ENCODE measurements at places on chromosomes 2 and 18.

DNA sequence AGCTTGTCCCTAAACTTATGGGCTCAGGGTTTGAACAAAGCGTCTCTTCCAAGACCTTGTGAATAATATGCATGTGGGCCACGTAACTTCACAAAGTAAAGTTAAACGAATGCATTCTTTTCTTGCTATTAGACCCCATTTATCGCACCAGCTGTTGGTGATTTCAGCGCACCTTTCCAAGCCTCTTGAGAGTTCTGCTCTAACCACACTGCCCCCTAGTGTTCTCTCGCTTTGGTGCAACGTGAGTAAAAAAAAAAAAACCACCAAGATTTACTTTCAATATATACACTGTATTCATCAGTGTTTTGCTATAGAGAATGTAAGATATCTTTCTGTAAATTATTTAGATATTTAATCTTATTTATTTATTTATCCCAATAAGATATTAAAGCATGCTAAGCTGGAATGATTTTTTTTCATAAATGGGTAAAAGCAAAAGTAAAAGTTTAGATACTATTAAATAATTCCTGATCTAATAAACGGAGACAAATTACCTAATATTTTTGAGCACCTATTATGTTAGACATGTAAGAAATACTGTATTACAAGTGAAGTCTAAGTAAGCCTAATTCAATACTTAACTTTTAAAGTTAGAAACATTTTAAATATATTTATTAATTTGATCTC, 459.5 kb downstream of the DLGAP1 start:
- peak; percentile 43 for DNase-seq

GRCh38 chr2:66582104-66582986, 147.4 kb downstream of the MEIS1 start:
- no peak for DNase-seq

- no peak for DNase-seq
Observed at GRCh38 chr2:221895366-221896121, 323.4 kb upstream of the EPHA4 start.

- DNase-seq: no peak
Observed at GRCh38 chr2:182767578-182767977, 51.5 kb downstream of the DNAJC10 start.

DNA sequence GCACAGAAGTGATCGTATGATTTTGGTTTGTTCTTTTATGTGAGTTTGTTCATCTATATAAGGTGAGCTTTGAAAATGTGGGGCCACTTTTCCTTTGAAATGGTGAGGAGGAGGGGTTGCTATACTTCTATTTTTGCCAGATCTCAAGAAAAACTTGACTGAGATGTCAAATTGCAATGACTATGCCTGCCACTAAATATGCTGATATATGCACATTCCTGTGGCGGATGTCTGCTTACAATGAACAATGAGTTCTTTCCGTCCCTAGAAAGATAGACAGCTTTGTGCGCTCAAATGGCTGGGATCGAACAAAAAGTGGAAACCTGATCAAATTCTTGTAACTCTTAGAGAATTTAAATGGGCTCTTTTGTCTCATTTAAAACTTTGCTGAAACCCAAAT, 28.7 kb downstream of the MYT1L start:
- no peak for DNase-seq

- no peak for DNase-seq
Observed at GRCh38 chr2:71674158-71674851, 220.9 kb downstream of the DYSF start.

DNA sequence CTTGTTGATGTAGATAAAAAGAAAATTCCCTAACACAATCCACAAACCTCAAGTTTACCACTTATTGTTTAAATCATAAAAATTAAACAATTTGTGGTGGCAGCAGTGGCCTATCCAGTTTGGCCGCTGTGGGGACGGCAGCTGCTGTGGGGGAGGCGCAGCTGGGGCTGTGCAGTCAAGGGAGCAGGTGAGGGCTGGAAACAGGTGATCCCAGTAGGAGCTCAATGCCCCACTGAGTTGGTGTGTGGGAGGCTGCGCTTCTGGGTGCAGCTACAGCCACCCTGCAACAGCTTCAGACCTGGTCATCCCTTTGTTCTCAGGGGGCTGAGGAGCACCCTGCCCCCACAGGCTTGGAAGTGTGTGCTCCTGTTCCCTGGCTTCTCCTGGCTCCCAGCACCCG, 266.0 kb upstream of the FSIP2 start:
- DNase-seq: no peak

- DNase-seq: no peak
Observed at GRCh38 chr2:21500401-21500945, 376.7 kb downstream of the TDRD15 start.

- no peak for DNase-seq
Observed at GRCh38 chr2:64574871-64575270, 50.7 kb downstream of the AFTPH start.

DNA sequence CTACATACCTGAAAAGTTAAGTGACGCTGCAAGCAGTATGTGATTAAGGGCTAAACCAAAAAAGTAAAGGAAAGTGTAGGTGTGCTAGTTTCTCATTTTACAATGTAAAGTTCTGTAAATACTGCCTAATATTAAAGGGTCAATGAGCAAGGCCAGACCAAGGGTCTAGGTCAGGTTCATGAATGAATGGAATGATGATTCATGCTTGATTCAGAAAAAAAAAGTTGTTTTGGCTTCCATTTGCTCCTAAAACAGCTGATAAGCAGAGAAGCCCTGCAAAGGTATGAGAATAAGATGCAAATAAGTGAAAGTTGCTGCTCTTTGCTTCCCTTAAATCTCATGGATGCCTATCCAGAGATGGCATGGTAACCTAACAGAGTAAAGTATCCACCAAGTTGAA, 61.3 kb downstream of the PTRHD1 start:
- no peak for DNase-seq

- DNase-seq: no peak
Observed at GRCh38 chr2:115569547-115569946, 1127.1 kb downstream of the DPP10 start.

DNA sequence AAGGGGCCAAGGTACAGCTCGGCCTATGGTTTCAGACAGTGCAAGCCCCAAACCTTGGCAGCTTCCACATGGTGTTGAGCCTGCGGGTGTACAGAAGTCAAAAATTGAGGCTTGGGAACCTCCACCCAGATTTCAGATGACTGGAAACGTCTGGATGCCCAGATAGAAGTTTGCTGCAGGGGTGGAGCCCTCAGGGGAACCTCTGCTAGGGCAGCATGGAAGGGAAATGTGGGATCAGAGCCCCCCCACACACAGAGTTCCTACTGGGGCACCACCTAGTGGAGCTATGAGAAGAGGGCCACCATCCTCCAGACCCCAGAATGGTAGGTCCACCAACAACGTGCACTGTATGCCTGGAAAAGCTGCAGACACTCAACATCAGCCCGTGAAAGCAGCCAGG, 15.0 kb upstream of the DNAH7 start:
- no peak for DNase-seq

GRCh38 chr2:102000813-102001766, 9.3 kb downstream of the IL1R2 start:
- DNase-seq: no peak

GRCh38 chr2:203681978-203682377, 24.5 kb upstream of the CD28 start:
- no peak for DNase-seq

GRCh38 chr2:37287966-37288365, 36.7 kb downstream of the PRKD3 start:
- DNase-seq: no peak

GRCh38 chr2:27977731-27978312, 87.3 kb downstream of the BABAM2 start:
- no peak for DNase-seq

- no peak for DNase-seq
Observed at GRCh38 chr2:240593703-240594451, 7.3 kb downstream of the CAPN10 start.

DNA sequence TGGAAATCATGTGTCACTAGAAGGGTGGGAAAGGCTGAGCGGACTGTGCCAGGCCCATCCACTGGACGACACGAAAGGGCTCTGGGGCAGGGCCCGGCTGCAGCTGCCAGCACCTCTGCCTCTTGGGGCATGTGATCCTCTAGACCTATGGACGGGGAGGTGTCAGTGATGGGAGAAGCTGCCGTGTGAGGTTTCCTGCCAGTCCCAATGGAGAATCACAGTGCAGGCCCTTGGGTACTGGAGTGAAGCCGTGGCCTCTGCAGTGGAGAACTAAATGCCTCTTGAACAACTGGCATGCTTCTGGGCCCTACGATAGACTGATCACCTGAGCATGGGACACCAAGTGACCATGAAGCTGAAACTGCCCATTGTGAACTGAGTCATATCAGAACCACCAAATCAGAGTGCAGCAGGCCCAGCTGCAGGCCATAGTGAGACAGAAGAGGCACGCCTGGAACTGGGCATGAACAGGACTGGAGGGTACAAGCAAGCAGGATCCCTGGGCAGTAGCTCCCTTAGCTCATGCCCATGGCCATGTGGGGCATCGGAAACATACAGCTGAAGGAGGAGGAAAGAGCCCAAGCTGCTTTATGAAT, 18.8 kb upstream of the RHOB start:
- DNase-seq: no peak

- no peak for DNase-seq
Observed at GRCh38 chr18:34911661-34912384, 129.4 kb upstream of the MAPRE2 start.

GRCh38 chr2:10947005-10947440, 35.3 kb downstream of the KCNF1 start:
- DNase-seq: no peak

DNA sequence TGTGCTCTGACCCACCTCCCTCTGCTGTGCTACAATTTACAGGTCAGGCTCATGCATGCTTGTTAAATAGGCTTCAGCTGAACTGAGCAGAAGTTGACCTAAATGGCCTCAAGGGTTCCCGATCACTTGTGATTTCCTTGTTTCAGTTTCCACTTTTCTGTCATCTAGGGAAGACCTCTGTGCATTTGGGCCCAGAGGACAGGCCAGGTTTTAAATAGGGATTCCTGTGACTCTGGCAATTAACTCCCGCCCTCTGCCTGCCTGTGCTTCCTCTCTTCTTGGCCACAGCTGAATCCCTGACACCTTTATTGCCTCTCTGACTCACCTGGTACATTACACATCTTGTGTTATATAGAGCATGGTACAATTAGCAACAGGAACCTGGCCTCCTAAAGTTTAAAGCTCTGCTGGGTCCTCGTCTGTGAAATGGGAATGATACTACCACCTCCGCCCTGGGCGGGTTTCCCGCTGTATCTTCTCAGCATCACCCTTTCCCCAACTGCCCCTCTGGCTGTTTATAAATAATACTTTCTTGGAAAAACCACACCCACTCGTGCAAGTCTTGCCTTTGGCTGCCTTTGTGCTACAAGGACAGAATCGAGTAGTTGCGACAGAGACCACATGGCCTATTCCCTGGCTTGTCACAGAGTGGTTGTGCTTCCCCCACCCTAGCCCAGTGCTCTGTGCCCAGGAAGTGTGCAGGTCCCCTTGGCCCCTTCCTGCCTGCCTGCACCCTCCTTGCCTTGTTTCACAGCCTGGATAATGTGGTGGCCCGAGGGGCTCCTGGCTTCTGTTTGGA, 7.9 kb downstream of the CABLES1 start:
- no peak for DNase-seq

DNA sequence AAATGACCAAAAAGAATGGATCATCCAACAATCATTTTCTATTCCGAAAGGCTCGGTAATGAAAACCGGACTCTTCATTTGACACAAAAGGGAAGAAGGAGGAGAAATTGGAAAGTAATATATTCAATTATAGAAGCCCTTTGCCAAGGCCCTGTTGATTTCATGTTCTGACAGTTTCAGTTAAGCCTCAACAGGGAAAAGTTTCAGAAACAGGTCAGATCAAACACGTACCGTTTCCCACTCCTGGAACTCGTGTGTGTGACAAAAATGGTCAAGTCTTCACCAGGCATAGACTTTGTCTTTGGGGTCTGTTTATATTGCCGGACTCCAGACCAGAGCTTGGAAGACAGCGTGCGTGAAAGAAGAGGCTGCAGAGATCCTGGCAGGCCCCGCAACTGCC, 101.3 kb upstream of the BCL2L11 start:
- DNase-seq: no peak

GRCh38 chr18:54197747-54198411, 26.6 kb downstream of the MBD2 start:
- DNase-seq: no peak

GRCh38 chr2:150047620-150048222, 439.7 kb downstream of the RND3 start:
- no peak for DNase-seq

GRCh38 chr2:232761301-232761907, 15.0 kb downstream of the KCNJ13 start:
- DNase-seq: peak; percentile 30

GRCh38 chr2:150127346-150127990, 360.0 kb downstream of the RND3 start:
- DNase-seq: no peak

GRCh38 chr18:70289351-70290312, 787 bp downstream of the SOCS6 start:
- DNase-seq: no peak

DNA sequence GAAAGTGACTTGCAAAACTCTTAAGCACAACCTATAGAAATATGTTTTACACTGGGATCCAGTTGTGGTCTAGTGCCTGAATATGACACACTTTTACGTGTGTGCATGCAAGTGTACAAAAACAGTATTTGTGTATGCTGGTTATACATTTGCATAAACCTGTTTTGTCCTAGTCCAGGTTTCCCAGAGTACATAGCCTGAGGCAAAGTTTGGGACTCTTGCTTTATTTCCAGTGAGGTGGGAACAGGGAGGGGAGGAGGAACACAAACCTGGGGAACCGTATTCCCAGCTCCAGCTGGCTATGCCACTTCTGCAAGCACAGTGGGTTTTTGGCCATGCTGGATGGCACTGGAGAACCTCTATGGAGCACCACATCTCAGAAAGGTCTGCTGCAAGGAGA, 481.1 kb upstream of the HS6ST1 start:
- DNase-seq: no peak

GRCh38 chr2:45344071-45344470, 267.0 kb downstream of the SRBD1 start:
- DNase-seq: no peak

DNA sequence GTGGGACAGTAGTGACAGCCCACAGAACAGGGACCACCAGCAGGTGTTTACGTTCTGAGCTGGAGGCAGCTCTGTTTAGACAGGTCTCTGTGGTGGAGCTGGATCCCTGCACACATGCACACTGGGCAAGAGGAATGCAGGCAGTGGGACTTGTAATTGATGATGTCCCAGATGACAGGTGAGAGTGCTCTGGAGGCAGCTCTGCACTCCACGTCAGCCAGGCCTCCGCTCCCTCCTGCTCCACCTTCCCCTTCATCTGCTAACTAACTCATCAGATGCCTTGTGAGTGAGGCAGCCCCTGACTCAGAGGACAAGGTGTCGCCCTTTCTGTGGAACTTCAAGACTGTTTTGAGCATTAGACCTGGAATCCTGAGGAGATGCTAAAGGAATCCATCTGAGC, 53.2 kb downstream of the SH3YL1 start:
- no peak for DNase-seq

Data from activated T-cell treated with anti-CD3 and anti-CD28 coated beads for 4 hours (primary cell).